Motor neuron (in vitro differentiated cells): ENCODE measurements at places on chromosomes 11 and 22. TPM values are rescaled to one million over a fixed set of nuclear protein-coding genes. Genes with fewer than 3 reads are reported as not detected.

DNA sequence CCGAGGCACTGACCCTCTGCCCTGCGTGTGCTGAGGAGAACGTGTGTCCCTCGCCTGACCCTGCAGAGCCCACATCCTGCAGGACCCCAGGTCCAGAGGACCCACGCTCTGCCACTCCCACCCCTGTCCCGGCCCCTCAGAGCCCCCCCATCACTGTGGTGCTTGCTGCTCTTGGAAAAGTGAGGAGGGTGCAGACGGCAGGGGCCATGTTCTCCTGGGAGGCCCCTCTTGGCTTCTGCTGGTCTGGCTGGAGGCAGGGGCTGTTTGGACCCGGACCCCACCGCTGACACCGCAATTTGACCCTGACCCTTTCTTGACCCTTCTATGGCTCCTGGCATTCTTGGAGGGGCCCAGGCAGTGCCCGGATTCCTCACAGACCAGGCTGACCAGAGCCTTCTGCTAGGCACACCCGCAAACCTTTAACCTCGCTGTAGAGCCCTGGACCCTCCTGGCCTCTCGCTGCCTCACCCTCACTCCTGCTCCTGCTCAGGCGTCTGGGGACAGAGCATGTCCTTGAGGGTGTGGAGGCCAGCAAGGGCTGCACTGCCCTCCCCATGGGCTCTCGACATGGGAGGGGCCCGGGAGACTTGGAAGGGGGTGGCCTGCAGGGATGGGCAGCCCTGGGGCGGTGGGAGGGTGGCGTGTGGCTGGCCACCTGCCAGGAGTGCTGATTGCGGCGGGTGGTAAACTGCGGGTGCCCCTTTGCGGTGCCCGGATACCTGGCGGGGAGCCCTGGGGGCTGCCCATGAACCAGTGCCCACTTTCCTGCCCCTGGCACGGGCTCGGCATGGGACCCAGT is 37.0 kb upstream of the MUC5AC start:
- ATAC-seq: no peak

GRCh38 chr11:4830346-4830745 is 9.2 kb downstream of the OR51F2 start:
- ATAC-seq: no peak

- ATAC-seq: no peak
Observed at GRCh38 chr22:37601203-37601539, 7.5 kb upstream of the GGA1 start.

DNA sequence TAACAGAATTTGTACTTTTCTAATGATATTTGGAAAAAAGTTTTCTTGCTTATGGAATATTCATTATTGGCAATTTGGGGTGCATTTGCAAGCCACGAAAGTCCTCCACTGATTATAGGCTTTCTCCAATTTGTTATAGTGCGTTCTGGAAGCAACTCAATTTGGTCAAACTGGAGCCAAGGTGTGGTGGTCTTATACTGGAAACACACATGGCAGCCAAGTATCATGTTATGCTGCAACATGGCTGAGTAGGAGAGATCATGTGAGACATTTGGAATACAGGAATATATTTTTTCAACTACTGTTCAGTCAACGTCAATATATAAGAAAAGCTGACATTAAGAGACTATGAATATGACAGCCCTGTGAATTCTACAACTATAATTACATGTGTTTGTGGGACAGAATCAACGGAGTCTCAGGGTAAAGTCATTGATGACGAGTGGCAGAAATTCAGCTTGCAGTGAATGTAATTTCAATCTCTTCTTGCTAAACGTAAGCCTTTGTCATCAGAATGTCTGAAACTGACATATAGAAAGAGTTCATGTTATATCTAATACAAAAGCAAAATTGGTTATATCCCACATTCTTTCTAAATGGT is 83.8 kb upstream of the FIBIN start:
- no peak for ATAC-seq

Gene SCGB2A2
- not detected in 2 replicates for total RNA-seq

Gene KCTD14
- total RNA-seq: 0.81 and 0.87 TPM in 2 replicates

- ATAC-seq: no peak
Observed at GRCh38 chr11:70020336-70021214, 57.5 kb upstream of the ANO1 start.

- no peak for ATAC-seq
Observed at GRCh38 chr11:70882716-70883085, 369.7 kb downstream of the SHANK2 start.

- no peak for ATAC-seq
Observed at GRCh38 chr22:27839057-27839660, 37.6 kb upstream of the MN1 start.

GRCh38 chr11:130817330-130817944 is 98.8 kb downstream of the SNX19 start:
- ATAC-seq: peak; percentile 90

DNA sequence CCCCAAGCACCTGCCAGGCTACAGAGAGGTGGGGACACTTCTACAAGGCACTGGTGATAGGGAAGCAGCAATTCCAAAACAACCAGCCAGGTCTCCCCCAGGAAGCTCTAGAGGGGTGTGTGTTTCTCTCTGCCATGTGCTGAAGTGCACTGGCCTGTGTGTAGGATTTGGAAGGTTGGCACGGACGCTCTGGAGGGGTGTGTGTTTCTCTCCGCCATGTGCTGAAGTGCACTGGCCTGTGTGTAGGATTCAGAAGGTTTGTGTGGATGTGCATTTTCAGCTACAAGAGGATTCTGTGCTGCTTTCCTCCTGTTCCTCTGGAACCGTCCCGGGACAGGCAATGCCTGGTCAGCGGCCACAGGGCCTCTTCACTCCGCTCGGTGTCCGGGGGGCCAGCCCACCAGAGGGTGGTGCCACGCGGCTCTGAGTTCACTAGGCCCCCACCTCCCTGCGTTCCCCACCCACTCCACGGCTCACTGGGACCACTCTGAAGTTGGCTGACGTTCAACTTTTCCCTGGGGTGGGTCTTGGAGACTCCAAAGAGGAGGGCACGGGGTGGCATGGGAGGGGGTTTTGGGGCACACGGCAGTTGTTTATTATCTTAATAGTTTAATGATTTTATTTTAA is 552.8 kb downstream of the BRD1 start:
- ATAC-seq: no peak

Gene FAM180B
- total RNA-seq: 0.84 TPM in 1 of 2 replicates, not detected in the other

DNA sequence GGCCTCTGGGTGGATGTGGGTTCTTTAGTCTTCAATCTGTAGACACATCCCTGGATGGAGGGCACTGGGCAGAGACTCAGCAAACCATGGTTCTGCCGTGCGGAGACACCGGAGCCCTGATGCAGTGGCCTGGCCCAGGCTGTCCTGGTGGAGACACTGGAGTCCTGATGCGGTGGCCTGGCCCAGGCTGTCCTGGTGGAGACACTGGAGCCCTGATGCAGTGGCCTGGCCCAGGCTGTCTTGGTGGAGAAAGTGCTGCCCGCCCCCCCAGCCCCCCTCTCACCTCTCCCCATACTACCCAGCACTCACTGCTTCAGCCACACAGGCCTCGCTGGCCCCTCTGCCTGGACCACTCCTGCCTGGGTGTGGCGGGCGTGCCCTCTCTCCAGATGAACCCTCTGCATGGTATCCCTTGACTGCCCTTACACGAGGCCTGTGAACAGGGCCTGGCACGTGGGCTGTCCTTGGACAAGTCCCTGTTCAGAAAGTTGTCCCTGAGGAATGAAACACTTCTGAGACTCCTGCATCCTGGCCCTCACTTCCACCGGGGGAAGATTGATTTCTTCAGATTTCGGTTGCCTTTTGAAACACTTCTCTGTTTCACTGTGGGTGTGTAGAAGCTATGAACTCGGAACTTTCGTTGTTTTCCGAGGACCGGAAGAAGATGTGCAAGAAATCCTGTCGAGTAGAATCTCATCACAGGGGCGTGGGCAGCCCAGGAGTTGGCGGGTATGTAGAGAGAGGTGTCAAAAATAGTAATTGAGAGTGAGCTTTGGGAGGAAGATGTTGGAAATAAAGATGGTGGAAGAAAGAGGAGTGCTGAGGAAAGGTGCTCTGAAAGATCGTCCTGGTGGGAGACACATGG is 26.2 kb downstream of the IGHMBP2 start:
- no peak for ATAC-seq
